NT2/D1 (cell line): ENCODE measurements at places on chromosomes 3 and 15.

DNA sequence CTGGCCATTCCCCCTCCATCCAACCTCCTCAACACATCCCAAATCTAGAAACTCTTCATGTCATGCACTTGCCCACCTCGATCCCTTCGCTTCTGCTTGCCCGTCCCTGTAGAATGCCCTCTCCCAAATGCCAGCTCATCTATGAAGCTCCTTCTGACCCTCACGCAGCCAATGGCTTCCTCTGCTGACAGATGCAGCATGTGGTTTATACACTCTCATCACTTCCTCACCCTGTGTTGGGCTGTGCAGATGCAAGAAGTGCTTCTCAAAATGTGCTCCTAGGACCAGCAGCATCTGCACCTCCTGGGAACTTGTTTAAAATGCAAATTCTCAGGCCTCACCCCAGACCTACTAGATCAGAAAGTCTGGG lies 51.7 kb downstream of the SEMA5B start:
- no peak for DNase-seq

DNA sequence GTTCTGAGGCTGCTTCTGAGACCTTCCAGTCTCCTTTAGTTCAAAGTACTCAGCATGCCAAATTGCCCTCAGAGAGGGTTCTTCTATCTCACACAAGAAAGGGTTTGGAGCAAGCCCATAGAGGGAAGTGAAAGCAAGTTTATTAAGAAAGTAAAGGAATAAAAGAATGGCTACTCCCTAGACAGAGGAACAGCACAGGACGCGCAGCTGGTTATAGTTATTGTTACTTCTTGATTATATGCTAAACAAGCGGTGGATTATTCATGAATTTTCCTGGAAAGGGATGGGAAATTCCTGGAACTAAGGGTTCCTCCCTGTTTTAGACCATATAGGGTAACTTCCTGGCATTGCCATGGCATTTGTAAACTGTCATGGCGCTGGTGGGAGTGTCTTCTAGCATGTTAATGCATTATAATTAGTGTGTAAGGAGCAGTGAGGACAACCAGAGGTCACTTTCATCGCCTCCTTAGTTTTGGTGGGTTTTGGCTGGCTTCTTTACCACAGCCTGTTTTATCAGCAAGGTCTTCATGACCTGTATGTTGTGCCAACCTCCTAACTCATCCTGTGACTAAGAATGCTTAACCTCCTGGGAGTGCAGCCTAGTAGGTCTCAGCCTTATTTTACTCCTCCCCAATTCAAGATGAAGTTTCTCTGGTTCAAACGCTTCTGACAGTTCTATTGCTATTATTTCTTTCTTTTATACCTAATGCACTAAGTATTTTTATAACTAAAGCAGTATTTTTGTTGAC lies 26.3 kb downstream of the SCN11A start:
- DNase-seq, result no peak

- no peak for DNase-seq
Measured at GRCh38 chr3:131933665-131934064, 101.1 kb downstream of the CPNE4 start.

- no peak for DNase-seq
Measured at GRCh38 chr15:36863570-36863969, 236.8 kb downstream of the MEIS2 start.

DNA sequence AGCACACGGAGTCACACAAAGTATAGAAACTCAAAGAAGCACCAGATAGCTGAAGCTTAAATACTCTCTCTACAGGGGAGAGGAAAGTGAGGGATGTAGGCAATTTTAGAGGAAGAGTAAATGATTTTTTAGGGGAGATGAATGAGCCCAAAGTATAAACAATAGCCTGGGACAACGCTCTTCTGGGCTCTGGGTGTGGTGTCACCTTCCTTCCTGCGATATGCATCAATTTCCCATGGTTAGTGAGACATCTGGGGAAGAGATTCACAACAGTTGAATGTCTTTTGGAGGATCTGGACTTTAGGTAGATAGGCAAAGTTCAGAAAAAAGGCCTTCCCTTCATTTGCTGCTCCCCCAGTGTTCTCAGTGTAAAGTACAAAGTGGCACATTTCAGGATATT lies 125.2 kb downstream of the EFHB start:
- DNase-seq, result no peak

DNA sequence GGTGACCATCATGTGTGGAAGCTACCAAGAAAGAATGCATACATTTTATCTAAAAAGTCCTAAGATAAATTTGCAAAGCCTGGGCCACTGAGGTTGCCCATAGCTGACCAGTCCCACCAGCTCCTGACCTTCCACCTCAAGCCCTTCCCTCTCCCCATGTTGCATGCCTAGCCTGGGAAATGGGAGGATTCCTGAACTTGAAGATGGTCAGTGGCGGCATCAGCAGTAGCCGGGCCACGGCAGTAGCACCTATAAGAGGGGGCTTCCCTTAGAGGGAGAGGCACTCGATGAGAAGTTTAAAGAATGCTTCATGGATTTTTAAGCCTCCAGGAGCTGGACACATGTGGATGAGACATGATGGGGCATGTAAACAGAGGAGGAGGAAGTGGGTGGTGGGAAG lies 172.1 kb downstream of the KLF13 start:
- DNase-seq, result no peak

- no peak for DNase-seq
Measured at GRCh38 chr3:135667061-135667460, 298.5 kb upstream of the PPP2R3A start.

DNA sequence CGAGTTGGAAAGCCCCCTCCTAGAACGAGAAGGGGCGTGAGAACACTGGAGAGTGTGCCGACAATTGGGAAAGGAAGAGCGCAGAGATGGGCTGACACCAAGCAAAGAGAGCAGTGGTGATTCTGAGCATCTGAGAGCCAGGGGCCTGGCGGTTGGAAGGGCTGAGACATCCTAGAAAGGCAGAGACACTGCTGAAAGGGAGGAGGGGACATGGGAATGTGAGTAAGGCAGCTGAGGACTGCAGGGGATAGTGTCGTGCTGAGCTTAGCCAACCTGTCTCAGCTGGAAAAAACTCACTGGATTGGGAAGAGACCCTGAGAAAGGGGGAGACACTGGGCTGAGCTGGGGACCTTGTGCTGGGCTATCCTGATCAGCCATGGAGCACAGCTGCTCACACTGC lies 58.1 kb upstream of the SLC6A6 start:
- peak; percentile 64 for DNase-seq

DNA sequence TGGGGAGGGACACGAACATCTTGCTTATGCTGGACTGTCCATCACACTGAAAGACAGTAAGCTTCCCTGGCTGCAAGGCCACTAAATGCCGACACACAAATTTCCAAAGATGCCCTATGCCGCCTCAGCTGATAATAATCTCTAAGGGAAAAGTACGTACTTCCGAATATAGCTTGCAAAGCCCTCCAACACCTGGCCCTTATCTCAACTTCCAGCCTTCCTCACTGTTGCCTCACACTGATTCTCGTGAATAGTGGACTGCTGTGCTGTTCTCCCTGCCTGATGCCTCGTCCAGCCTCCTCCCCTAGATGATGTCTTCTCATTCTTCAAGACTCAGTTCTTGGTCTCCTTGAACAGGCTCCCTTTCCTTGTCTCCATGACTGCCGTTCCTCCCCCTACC lies 72.3 kb downstream of the CD47 start:
- DNase-seq, result no peak

- DNase-seq, result no peak
Measured at GRCh38 chr15:67147396-67147949, 82.1 kb downstream of the SMAD3 start.
